ENCODE measurements at places on chromosomes 1 and 21.

- no peak for DNase-seq
Measured at GRCh38 chr1:37399205-37399604, 75.2 kb upstream of the ZC3H12A start.

- DNase-seq: peak; percentile 65
Measured at GRCh38 chr1:67674260-67675011, 10.6 kb upstream of the GADD45A start.

DNA sequence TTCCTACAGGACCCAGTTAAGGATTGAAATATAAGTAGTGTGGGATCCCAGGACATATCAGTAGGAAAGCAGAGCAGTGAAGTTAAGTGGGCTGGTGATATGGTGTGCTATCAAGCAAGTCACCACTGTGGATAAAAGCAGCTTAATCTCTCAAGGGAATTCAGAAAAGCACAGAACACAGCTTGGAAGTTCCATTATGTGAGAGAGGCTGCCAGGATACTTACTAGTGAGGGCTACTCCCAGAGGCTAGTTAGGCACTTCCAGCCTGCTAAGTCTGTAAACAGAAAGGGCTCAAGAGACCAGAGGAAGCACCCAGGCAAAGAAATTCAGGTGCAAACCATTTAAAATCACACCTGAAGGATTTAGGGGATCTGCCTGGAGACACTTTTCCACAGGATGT, 18.8 kb upstream of the GRIK1 start:
- DNase-seq: no peak

DNA sequence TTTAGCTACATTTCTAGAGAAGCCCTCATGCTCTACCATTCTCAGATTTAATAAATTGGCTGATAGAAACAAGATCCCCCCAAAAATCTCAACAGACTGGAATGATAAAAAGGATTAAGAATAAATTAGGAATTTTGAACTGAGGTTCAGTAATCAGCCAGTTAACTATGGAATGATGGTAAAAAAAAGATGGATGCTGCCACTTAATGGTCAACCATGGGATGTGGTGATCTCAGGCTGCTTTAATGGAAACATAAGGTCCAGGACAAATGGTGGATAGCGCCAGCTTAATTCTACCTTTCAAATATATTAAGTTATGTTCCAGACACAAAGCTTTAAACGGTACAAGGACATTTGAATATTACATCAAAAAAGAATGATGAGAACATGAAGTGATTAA, 49.9 kb downstream of the CCN1 start:
- peak; percentile 27 for DNase-seq

GRCh38 chr1:217660353-217661062, 29.4 kb downstream of the SPATA17 start:
- peak; percentile 84 for DNase-seq

Measured in EH (cell line).